ENCODE measurements at places on chromosomes 5 and 9.

DNA sequence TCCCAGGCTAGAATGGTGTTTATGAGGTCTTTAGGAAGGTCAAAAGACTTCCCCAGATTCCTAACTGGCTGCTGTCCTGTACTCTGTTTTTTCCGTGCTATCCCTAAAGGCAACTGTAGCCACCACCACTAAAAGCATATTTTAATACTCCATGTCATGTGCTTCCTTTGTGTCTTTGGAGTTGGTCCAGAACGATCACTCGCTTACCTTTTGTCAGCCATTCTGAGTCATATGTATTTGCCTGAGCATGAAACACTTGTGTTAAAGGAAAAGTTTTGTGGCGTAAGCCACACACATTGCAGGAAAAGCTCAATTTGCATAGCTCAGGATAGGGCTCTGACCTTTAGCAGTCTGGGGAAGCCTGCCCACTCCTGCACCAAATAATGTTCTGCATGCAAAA, 299.6 kb downstream of the NTRK2 start:
- H3K36me3 ChIP-seq = no peaks in the 10 kb centered on the region
- no peak overlapping the region for H3K4me3 ChIP-seq
- peak overlapping the region; percentile 17 for H3K27ac ChIP-seq
- peaks cover 21% of the 10 kb centered on the region for H3K4me1 ChIP-seq
- DNase-seq = no peak

DNA sequence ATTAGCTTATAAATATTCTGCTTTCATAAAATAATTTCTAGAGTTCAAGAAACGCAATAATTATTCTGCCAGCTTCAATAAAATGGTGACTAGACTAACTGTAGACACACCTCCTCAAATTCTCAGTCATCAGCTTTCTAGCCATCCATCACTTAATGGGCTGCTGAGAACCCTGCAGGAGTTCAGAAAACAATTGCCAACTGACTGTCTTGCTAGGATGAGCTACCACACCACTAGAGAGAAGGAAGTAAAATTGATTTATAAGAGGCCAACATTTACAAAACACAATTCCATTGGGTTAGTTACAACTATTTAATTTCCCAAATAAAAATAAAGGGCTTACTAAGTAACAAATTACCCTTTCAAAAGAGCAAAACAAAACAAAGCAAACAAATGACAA, 126.5 kb upstream of the PAPPA start:
- H3K27ac ChIP-seq = no peak overlapping the region
- no peaks in the 10 kb centered on the region for H3K27me3 ChIP-seq
- no peaks in the 10 kb centered on the region for H3K4me1 ChIP-seq
- no peaks in the 10 kb centered on the region for H3K36me3 ChIP-seq
- DNase-seq = no peak

DNA sequence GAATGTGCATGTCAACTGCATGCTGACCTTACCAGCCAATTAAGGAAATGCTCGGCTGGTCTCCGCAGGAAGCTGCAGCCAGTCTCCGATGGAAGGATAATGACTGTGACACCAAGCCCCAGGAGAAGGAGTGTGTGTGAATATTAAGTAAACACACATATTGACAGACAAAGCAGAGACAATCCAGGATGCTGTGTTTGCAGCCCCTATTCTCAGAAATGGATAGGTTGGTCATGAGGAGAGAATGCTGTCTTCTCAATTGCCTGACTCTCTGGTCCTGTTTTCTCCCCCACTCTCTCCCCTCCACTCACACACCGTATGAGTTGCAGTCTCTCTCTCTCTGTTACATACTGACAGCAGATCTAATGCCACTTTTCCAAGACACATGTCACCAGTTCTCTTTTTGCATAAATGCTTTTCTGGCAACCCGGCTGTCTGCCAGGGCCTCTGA, 85.7 kb downstream of the EPB41L4A start:
- peaks cover 84% of the 10 kb centered on the region for H3K4me1 ChIP-seq
- peak overlapping the region; percentile 6 for H3K4me3 ChIP-seq
- H3K27ac ChIP-seq = peak overlapping the region; percentile 2
- DNase-seq = no peak

GRCh38 chr9:21682381-21682780, 120.1 kb upstream of the MTAP start:
- H3K4me1 ChIP-seq = peaks cover 27% of the 10 kb centered on the region
- peak overlapping the region; percentile 96 for H3K27ac ChIP-seq
- DNase-seq = no peak
- H3K36me3 ChIP-seq = peaks cover 16% of the 10 kb centered on the region
- no peaks in the 10 kb centered on the region for H3K27me3 ChIP-seq
- no peak overlapping the region for H3K4me3 ChIP-seq

DNA sequence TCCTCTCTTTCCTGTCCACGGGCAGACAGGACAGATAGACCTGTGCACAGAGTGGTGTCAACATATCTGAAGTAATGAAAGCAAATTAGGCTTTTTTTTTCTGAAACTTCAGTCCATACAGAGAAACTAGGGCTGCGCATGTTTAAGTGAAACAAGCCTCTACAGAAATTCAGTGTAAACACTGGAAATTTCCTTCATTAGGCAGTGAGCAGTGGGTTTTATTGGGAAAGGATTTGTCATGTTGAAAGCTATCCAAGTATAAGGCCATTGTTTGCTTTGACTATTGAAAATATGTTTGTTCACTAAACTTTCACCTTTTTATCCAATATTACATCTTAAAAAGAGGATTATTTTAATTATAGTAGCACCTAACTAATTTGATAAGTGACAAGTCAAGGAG, 161.2 kb downstream of the AOPEP start:
- H3K27ac ChIP-seq = peak overlapping the region; percentile 56
- no peak overlapping the region for H3K4me3 ChIP-seq
- H3K27me3 ChIP-seq = no peaks in the 10 kb centered on the region

DNA sequence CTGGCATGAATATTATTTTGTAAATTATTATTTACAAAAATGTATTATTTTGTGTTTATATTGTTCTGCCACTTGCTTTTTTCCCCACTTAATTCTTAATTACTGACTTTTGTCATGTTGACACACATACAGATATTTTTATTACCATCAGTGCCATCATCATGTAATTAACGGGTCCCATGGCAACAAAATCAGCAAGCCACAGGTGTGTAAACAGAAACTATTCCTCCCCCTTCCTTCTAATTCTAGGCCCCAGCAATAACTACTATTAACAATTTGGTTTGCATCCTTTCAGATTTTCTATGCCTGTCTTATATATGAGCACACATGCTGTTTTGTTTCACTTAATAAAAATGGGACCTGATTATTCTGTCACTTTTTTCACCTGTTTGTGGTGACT, 29.3 kb downstream of the CYFIP2 start:
- H3K36me3 ChIP-seq = peaks cover 9% of the 10 kb centered on the region
- no peaks in the 10 kb centered on the region for H3K27me3 ChIP-seq
- no peak overlapping the region for H3K27ac ChIP-seq
- H3K4me1 ChIP-seq = peaks cover 17% of the 10 kb centered on the region
- no peak overlapping the region for H3K4me3 ChIP-seq
- no peak for DNase-seq

Data from Calu3 (cell line).